ENCODE measurements at places on chromosomes 3 and 15.
A peak's percentile ranks its signal among the peaks of the same experiment; 100 is the strongest.

DNA sequence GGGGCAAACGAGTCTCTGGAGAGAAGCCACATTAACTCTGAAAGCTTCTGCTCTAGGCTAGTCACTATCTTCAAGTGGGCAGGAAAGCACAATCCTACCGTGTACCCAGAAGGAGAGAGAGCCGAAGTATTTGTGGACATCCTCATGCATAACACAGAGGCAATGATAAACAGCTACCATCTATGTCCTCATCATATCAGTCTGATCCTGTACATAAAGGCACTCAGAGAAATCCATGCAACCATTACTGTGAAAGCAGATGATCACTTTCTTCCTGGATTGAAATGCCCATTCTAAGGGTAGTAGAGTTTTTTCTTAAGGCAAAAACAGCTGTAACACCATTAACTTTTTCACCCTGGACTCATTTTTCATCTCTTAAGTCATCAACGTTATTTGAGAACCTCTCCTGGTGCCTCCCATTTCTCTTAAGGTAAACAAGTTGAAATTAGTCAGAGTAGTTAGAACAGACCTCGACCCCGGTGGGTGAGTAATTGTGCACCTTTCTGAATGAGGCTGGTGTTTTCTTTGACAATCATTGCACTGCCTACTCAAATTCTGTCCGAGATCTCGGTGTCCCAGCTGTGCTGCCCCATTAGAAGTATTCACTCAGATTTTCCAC, 327.4 kb downstream of the SHQ1 start:
- DNase-seq = peak; percentile 30

DNA sequence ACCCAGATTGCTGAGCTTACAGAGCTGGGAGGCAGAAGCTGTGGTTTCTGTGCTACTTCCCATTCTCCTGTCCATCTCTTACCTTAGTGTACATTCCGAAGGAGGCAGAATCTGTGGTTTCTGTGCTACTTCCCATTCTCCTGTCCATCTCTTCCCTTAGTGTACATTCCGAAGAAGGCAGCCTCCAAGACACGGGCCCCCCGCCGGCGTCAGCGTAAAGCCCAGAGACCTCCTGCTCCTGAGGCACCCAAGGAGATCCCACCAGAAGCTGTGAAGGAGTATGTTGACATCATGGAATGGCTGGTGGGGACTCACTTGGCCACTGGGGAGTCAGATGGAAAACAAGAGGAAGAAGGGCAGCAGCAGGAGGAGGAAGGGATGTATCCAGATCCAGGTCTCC, 11.2 kb downstream of the NUTM1 start:
- DNase-seq = no peak

- no peak for DNase-seq
Observed at GRCh38 chr3:42764115-42764514, 8.9 kb downstream of the CCDC13 start.

- DNase-seq = no peak
Observed at GRCh38 chr3:74173090-74173489, 441.4 kb downstream of the CNTN3 start.

GRCh38 chr3:8507496-8507895, 5.9 kb downstream of the LMCD1 start:
- DNase-seq = no peak

DNA sequence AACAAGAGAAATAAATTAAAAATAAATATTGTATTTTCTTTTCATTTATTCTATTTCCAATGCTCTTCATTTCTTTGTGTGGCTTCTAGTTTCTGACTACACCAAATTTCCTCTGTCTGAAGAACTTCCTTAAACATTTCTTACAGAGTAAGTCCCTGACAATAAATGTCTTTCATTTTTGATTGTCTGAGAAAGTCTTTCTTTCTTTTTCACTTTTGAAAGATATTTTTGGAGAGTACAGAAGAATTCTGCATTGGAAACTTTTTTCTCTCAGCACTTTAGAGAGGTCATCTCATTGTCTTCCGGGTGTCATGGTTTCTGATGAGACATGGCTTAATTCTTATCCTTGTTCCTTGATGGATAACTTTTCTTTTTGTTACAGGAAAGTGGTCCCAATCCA, 119.6 kb downstream of the MOBP start:
- DNase-seq = no peak

DNA sequence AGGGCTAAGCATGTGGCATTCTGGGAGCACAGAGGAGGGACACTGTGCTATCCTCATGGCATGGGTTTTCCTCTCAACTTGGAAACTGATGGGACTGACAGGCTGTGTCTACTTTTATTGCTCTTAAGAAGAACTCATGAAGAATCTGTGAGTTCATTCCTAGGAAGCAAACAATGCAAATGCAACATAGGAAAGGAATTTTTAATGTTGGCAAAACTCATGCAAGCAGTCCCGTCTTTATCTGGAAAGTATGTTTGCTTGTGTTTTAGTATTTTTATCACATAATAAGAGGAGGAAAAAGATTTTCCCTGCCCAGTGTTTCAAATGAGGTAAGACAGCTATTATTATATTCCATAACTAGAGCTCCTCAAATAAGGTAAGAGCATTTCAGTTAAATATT, 89.7 kb downstream of the TRIM42 start:
- no peak for DNase-seq

All from NCI-H146 (cell line).